ENCODE measurements at places on chromosomes 5 and 9.

DNA sequence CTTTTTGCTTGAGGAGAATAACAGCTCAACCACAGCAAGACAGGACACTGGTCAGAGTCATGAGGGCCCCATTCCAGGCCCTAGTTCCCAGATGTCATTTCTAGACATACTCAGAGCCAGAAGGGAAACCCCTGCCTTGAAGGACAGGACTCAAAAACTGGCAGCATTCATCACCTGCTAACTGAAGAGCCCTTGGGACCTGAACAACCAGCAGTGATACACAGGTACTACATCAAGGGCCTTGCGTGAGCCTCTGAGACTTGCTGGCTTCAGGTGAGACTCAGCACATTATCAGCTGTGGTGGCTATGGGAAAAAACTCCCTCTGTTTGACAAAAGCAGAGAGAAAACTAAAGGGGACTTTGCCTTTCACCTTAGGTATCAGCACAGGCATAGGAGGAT lies 22.6 kb downstream of the TMEM267 start:
- no peak for DNase-seq

DNA sequence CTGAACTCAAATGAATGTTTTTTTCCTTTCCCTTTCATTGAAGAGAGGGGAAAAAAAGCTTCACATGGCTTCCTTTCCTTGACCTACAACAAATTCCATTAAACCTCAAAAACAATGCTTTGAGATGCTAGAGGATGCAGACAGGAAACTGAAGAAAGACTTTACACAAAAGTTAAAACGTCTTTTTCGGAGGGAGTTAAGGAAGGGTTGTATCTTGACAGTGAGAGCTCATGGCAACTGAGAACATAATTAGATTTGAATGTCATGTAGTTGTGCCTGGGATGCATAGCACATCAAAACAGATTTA lies 66.4 kb downstream of the EBF1 start:
- no peak for DNase-seq

DNA sequence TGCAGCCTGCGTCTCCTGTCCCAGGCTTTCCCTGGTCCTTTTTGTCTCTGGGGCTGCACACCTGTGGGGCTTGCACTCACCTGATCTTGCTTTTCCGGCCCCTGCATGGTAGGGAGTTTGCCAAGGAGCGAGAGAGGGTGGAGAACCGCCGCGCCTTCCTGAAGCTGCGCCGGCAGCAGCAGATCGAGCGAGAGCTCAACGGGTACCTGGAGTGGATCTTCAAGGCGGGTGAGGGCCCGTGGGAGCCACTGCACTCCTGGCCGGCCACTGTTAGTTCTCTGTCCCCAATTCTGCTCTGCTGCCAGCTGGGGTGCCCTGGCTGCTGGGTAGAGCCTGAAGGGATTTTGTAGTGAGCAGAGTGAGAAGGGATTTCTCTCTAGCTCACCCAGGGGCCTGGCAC lies 78.0 kb downstream of the CACNA1B start:
- no peak for DNase-seq

DNA sequence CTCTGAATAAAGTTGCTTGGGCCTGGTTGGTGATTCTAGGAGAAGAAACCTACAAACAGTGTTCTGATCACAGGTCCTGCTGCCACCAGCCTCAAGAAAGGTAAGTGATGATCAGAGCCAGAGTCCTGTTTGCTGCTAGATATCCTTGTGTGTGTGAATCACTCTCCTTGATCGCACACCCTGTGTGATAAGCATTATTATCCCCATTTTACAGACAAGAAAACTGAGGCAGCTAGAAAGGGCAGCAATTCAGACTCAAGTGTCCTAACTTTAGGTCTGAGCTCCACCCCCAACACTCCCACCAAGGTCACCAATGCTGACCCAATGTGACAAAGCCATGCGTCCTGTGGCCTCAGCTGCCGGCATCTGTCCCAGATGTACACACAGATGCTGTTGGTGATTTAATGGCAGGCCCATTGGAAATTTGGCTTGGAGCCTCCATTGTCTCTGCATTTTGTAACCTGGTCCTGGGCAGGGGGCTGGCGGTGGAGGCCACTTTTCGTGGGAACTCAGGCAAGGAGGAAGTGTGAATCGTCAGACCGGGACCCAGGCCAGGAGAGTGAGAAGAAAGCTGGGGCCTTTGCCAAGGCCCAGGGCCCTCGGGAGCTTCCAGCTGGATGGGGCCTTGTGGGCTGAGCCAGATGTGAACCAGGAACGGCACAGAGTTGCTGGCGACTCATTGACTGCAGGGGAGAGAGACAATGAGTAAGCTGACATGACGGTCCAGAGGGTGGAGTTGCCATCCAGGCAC lies 29.8 kb upstream of the GGTA1 start:
- no peak for DNase-seq

- DNase-seq: no peak
These were observed 18.6 kb upstream of the TMEM174 start for GRCh38 chr5:73154208-73155006.

DNA sequence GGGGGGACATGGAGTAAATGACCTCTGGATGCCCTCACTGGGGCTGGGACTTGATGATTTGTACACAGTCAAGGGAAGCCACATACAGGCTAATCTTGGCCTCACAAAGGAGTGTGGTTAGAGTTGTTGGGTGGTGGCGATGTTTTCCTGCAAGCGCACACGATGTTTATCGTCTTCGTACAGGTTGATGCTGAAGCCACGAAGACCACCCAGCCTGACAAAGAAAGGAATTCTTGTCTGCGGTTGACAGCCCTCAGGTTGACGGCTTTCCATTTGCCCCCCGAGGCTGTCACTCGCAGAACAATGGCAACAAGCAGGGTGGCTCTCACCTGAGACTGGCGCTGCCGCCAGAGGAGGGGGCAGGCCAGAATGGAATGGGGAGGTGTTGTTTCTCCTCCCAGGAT lies 14.1 kb upstream of the XPA start:
- DNase-seq: no peak
